ENCODE measurements at places on chromosomes 1 and 21.

DNA sequence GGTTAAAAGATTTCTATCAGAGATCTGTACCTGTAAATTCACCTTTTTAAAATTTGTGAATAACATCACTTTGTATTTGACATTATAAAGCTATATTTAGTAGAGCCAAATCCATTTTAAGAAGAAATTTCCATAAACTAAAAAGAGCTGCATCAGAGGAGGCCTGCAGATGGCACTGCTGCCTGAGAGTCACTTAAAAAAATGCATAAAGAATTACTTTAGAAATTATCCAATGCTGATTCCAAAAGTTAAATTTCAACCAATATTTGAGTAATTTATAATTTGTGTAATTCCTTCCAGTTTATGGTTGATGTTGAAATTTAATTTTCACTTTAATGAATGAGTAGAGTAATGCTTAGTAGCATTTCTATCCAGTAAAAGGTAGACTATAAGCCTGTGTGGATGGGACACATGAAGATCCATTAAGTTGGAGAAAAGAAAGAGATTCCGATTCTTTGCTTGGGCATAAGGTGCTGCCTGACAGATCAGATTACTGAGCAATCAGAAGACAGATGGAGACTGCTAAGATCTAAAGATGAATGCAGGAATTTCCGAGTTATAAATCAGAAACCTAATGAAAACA lies 20.7 kb upstream of the RPE65 start:
- no peak for DNase-seq

DNA sequence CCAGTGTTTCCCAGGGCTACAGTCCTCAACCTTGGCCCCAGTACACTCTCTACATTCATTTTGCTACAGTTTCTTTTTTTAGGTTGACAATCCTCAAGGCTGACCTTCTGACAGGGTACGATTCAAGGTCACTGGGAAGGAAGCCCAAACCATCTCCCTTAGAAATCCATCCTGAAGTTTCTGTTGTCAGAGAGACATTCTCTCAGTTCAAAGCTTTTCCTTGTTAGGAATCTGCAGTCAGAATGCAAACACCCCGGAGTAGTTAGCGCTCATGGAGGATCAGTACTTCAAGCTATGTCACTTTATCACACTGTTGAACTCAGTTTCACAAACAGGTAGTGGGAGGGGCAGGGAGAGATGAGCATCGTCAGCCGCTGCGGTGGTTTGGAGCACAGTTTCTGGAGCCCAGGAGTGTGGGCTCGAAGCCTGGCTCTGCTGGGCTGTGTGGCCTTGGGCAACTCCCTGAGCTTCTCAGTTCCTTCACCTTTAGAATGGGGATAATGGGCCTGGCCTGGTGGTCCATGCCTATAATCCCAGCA lies 4.2 kb downstream of the SLC2A5 start:
- DNase-seq = no peak

DNA sequence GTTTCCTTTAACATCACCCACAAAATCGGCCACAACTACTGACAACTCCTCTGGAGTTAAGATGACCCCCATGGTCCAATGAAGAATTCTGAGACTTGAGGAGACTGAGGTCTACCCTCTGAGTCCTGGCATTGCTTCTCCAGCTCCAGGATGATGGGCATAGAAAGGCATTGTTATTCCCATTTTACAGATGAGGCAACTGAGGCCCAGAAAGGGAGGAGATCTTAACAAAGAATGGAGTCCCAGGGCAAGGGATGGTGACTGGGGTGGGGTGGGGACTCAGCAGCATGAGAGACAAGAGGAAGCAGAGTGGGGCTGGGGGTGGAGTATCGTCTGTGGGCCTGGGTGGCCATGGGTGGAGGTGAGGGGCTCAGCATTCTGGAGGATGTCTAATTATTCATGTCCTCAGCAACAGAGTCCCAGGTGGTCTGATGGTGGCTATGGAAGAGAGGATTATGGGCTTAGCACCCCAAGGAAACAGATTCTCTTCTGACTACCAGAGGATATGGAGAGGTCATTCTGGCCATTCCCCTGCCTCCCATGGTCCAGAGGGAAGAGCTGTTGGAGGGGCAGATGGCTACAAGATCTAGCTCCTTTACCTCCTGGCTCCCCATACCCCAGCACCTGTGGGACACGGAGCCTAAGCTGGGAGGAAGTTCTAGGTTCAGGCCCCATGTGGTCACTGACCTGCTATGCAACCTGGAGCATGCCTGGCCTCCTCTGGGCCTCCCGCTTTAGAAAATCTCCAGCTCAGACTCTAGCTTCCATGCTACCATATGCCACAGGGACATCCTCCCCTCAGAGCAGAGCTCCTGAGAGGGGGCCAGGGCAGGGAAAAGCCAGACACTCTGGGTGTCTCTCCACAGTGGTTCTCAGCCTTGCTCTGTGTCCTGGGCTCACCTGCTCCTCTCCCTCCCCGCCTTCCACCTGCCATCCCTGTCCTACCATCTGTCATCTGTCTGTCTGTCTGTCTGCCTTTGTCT lies 37.4 kb upstream of the DMBX1 start:
- DNase-seq = no peak

DNA sequence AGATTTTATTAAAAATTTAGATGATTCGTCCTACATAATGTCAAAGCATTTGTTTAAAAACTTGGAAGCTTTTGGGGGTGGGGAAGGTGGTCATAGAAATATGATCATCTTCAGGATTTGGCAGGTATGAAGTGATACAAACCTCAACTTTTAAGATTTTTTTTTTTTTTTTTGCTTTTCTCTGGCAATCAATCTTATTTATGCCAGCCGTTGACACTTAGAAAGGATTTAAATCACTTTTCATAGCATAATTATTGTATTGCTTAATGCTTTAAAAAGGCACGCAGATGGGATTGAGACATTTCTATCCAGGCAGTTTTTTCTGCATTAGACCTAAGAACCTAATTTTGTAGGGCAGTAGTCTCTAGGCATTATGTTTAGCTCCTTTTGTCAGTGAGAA lies 19.7 kb downstream of the MRPS6 start:
- no peak for DNase-seq

DNA sequence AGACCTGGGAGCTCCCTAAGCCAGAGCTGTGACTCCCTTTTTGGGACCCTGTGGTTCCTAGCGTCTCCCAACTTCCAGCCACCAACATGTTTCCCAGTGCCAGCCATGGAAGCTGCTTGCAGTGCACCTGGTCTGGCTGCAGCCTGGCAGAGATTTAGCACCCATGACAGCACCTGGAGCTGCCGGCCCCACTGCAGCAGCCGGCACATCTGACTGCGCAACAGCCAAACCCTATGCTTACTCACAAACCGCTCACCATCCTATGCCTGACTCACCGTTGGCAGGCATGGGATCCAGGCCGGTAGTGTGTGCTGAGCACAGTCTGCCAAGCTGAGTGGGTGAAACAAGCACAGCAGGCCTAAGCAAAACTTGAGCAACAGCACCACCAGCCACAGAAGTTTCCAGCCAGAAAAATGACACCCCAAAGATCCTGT lies 435.9 kb upstream of the PRMT6 start:
- DNase-seq = no peak

DNA sequence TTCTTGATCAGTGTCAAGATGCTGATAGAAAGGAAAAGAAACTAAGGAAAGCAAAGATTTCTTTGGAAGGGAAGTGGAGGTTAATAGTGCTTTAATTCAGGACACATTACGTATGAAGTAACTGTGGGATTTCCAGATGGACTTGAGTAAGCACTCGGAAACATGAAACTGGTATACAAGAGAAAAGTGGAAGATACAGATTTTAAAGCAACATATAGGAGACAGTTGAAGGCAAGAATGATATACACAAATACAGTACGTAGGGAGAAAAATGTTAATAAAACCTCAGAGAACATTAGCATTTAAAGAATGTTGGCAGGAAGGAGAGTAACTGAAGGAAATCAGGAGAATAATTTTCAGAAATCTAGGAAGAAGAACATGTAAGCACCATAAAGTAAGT lies 730.9 kb upstream of the ADGRL2 start:
- no peak for DNase-seq

DNA sequence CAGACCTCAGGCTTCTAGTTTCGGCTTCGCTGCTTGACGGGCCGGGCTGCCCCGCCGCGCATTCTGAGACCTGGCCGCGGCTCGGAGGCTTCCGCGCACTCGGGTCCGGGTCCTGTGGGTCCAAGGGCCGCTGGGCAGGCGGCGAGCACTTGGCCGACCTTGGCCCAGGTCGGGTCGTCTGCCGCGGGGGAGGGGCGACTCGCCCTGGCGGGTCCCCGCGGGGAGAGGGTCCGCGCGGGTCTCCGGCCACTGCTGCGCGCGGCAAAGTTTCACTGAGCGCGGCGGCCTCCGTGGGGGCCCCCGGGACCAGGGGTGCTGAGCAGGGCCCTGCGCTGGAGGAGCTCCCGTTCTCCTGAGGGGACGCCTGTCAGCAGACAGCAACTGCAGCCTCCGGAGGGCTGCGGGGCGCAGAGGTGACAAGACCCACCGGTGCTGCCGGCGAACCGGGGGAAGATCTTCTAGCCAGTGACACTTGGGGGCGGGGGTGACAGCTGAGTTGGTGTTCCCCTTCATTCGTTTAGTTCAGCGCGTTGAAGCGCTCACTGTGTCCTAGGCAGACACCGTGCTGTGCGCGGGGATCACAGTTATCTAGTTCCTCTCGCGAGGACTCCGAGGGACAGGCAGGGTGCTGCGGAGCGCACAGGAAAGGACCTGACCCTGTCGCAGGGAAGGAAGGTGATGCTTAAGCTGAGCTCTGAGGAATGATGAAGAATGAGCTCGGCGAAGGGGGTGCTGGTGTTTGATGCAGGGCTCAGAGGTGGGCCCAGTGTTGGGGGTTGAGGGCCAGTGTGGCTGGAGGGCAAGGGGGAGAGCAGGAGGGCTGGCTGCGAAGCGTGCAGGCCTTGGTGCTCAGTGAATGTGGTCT lies 725 bp downstream of the MTFR1L start:
- no peak for DNase-seq

DNA sequence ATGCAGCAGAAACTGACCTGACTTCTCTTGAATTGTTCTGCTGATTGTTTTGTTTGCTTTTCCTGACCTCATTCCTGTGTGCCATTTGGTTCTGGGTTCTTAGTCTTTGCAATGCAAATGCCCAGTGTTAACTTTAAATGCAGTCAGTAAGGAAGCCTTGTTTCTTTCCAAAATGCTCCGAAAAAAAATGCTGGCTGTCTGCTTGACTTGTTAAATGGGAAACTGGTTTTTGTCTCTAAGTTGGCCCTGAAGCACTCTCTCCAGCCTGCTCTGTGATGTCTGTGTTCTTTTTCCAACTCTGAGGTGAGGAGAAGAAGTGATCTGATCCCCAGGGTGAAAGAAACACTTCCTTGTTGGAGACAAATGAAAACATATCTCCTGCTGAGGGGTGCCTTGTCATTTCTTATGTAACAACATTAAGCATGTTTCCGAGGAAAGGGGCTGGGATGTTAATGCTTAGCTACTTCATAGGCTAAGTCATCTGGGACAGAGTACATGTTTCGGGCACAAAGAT lies 256.3 kb upstream of the ADGRL4 start:
- DNase-seq = no peak

DNA sequence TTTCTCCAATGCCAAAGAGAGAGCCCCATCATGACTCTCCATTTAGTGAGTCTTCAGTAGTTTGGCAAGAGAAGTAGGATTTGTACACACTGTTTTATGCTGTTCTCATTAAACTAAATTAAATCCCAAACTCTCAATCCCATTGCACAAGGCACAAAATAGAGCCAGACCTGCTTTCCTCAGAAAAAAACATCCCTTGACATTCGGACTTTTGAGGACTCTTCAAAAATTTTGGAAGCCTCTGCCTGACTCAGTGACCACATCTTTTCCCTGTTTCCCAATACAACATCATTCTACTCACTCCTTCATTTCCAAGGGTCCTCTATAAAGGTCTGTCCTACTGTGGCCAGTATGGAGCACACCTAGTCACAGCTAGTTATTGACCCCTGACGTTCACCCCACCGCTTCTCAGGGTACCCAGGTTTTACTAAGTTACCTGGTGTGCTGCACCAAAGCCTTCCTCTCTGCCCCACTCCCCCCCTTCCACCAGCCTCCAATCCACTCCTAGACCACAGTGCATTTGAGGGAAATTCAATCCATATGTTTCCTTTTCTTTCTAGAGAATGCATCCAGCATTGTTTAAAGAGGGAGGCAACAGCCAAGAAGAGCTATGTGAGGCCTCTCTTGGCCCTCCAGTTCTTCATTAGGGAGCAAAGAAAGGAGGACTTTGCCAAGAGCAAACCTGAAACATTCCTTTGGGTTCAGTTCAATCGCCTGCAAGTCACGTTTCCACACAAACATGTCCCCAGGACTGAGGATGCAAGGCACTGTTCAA lies 428.7 kb downstream of the PLPP3 start:
- no peak for DNase-seq

GRCh38 chr1:242828828-242829227 lies 304.3 kb upstream of the PLD5 start:
- DNase-seq = no peak

GRCh38 chr21:27390384-27390783 lies 423.5 kb upstream of the ADAMTS5 start:
- DNase-seq = no peak

DNA sequence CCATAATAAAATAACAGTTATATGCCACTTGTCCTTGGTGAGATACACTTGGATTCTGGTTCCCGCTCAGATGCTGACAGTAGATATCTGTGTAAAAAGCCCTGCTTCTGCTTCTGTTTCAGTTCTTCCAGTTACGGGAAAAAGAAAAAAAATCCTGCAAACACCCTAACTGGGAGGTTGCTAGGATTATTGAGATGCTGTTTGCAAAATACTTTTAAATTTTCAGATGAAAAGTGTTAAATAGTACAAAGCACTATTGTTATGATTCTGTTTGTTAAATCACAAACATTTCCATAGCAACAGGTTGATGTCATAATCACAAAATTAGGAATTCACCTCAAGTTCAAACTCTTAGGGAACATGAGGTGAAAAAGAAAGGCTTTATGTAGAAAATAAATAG lies 232.3 kb downstream of the HMCN1 start:
- DNase-seq = no peak

DNA sequence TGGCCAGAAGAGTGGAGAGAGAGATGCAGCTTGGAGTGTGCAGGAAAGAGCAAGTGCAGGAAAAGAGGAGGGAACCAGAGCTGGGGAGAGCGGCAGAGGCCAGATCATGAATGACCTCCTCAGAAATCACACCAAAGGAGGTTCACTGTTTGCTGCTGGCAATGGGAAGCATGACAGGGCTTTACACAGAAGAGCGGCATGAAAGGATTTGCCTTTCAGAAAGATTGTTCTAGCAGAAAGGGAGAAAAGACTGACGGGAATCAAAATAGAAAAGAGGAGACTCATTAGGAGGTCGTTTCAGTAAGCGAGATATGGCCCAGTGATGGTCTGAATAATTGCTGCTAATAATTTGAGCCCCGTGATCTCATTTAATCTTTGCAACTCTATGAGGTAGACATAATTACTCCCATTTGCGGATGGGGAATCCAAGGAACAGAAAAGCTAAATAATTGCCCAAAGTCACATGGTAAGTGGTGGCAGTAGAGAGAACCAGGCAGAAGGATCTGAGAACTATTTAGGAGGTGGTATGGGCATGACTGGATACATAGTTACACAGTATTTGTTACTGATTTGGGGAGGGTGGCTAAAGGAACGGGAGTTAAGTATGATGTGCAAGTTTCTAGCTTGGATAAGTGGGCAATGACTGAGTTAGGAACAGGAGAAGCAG lies 12.5 kb upstream of the HNRNPR start:
- no peak for DNase-seq

GRCh38 chr1:229972600-229973296 lies 94.3 kb upstream of the GALNT2 start:
- DNase-seq = no peak
